K562 (cell line): ENCODE measurements at places on chromosomes 12 and 14. TPM values are rescaled to one million over a fixed set of nuclear protein-coding genes. Genes with fewer than 3 reads are reported as not detected.

- no peak for DNase-seq
These were observed 161.9 kb downstream of the CRADD start for GRCh38 chr12:93839064-93839463.

- no peak for DNase-seq
These were observed 70.6 kb upstream of the ESRRB start for GRCh38 chr14:76305268-76305826.

- no peak for DNase-seq
These were observed 73.9 kb downstream of the HSD17B6 start for GRCh38 chr12:56836800-56837663.

GRCh38 chr14:104805941-104806624, 5.2 kb downstream of the ZBTB42 start:
- DNase-seq = no peak

- no peak for DNase-seq
These were observed 8.0 kb downstream of the CHGA start for GRCh38 chr14:92930737-92931602.

DNA sequence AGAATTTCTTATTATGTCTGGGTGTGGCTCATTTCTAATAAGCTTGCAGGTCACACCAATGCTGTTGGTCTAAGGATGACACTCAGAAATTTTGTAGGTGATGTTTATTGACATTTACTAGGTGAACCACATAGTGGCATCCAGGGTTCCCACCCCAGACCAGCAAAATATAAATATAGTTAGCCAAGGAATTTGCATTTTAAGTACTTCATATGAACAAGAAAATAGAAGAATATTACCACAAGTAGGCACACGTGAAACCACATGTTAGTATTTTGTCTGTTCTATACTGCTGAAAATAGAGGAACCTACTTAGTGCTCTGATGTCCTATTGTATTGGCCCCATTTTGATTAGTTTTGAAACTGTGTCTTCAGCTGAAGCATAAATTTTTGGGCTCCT, 71.1 kb downstream of the USP15 start:
- no peak for DNase-seq

DNA sequence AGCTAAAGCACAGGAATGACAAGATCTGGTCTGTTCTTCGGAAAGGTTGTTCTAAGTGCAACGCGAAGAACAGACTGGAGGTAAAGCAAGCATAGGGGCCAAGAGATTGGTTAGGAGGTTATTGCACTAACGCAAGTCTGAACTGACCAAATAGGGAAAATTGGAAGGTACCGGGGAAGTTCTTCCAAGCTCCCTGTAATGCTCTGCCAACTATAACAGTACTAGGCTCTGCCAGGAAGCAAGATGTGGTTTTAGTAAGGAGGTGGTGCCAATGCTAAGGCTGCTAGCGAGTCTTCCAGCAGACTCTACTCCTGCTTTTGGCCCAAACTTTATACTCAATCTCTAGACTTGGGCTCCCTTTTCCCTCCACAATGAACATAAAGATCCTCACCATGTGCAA, 138.6 kb downstream of the PAWR start:
- DNase-seq = no peak

GRCh38 chr12:85322715-85323114, 42.7 kb downstream of the ALX1 start:
- DNase-seq = no peak

- peak; percentile 67 for DNase-seq
These were observed at the start of gene MANSC1 for GRCh38 chr12:12349711-12350665. MANSC1 (minus strand) TSS chr12:12350242; CDS start chr12:12343314, 6,928 bp downstream.

DNA sequence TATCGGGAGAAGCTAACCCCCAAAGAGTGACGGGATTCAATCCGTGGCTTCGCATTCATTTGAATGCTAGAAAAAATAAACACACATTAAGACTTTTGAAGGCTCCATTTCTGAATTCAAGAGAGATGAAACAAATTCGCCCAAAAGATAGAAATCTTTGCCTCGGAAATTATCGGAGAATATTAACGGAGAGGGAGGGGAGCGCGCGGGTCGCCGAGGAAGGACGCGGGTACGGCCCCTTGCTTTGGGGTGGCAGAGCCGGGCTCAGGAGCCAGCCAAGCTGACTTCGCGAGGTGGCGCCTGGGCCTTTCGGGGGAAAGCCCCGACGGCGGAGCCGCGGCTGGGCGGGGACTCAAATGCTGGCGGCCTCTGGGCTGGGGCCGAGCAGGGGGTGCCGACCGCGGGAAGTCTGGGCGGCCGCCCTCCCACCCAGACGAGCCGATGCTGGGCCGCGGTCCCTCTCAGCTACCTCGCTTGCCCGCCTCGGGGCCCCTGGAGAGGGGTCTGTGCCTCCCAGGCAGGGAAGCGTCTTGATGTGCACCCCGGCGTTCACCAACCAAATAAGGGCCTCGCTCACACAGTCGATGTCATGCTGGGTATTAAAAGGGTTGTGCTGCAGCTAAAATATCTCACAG, 14.7 kb downstream of the NKX2-1 start:
- no peak for DNase-seq

DNA sequence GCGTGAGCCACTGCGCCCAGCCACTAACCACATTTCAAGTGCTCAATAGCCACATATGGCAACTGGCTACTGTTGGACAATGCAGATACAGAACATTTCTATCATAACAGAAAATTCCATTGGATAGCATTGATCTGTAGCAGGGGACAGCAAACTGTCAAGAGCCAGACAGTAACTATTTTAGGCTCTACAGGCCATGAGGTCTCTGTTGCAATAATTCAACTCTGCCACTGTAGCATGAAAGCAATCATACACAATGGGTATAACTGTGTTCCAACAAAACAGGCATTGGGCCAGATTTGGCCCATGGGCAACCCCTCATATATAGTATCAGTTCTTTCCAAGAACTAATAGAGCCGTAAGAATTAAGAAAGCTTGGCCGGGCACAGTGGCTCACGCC, 8.0 kb downstream of the CSRNP2 start:
- DNase-seq = no peak

DNA sequence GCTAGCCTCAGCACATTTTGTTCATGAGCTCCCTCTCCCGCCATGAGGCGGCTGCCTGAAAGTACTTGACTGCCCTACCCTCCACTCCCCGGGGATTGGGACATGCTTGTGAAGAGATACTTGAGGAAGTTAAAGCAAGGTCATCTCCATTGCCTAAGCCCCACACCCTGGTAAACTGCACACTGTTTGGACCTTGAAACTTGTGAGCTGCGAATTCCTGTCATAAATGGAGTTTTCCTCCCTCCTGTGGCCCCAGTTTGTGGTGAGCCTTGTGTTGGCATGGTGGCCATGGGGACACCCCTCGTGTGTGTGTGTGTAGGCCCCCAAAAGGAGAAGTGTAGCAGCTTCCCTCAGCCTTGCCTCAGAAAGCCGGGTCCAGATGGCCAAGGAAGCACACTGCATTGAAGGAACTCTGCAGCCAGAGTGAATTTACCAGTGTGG, 395.5 kb downstream of the ZFP36L1 start:
- DNase-seq = no peak

GRCh38 chr12:54394281-54394719, 9.8 kb upstream of the ZNF385A start:
- DNase-seq = peak; percentile 65

GRCh38 chr14:59500732-59501131, 16.4 kb downstream of the JKAMP start:
- DNase-seq = no peak

GRCh38 chr14:23171222-23171975, 12.1 kb downstream of the SLC7A8 start:
- DNase-seq = no peak

- peak; percentile 24 for DNase-seq
These were observed 43.3 kb upstream of the NT5DC3 start for GRCh38 chr12:103884316-103884715.

DNA sequence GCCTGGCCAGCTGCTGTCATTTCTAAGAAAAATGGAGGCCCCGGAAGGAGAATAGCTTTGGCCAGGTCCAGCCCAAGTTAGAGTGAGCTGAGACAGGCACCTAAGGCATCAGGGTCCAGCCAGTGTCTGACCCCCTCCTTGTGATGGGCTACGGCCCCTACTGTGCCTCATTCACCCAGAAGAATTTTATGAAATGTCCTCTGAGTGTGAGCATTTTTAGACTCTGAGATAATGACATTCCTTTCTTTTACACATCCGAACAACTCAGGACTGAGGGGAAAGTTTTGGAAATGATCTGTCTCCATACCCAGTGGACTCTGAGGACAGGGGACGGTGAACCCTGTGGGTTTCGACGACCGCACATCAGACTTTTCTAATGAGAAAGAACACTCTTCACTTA, 50.4 kb downstream of the SLC24A4 start:
- no peak for DNase-seq

GRCh38 chr12:47817272-47818006, 2.3 kb downstream of the HDAC7 start:
- DNase-seq = no peak

GRCh38 chr14:50932592-50933495, 11.4 kb downstream of the PYGL start:
- DNase-seq = no peak

GRCh38 chr14:69713209-69713781, 53.6 kb upstream of the SRSF5 start:
- no peak for DNase-seq

MDGA2 gene
- total RNA-seq = not detected in 2 replicates

POTEM gene
- total RNA-seq = not detected in 2 replicates

TMEM63C gene
- total RNA-seq = not detected in 2 replicates

AMN gene
- 0.04 and 0.09 TPM in 2 replicates for total RNA-seq

LIN7A gene
- 0.02 TPM in 1 of 2 replicates, not detected in the other for total RNA-seq

ITFG2 gene
- 18.2 and 20.0 TPM in 2 replicates for total RNA-seq

MYF5 gene
- not detected in 2 replicates for total RNA-seq

RFLNA gene
- total RNA-seq = not detected in 2 replicates

RNU7-1 gene
- total RNA-seq = not detected in 2 replicates

GPRC5D gene
- not detected in 2 replicates for total RNA-seq

GDF11 gene
- total RNA-seq = 15.7 and 19.9 TPM in 2 replicates
